Fibroblast of upper back skin (primary cell): ENCODE measurements at places on chromosomes 7 and 10.

DNA sequence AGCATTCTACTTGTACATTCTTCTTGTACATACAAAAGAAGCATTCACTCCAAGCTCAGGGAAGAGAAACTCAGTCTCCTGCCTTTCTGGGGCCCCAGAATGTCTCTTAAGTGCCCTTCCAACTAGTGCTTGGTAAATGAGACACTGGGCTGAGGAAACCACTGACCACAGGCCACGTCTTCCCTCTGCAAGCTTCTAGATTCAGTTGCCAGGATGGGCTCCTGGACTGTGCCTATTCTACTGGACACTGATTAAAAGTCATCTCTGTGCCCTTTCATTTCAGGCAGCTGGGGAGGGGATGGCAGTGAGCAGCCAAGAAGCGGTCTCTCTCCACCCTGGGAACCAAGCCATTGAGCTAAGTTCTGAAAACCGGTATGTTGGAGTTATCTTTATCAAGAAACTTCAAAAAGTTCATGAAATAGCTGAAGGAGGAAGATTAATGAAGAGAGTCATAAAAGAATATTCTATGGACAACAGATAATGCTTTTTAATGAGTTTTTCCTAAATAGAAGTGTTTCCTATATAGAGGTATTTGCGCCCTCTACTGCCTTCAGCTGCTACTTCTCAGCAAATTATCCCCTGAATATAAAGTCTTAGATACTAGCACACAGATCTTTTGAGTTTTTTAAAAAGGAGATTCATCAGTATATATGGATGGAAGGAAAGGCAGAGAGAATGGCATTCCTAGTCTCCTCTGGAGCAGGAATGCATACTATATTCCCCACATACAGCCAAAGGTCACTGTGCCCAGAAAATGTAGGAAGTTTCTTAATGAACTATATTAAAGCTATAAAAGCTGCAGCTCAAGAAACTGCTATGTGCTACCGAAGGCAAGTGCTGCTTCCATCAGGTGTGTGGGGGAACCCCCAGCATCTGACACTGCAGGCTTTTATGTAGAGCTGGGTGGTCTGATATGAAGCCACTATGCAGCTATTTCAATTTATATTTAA lies 8.4 kb upstream of the IFIT1B start:
- DNase-seq: peak; percentile 56

DNA sequence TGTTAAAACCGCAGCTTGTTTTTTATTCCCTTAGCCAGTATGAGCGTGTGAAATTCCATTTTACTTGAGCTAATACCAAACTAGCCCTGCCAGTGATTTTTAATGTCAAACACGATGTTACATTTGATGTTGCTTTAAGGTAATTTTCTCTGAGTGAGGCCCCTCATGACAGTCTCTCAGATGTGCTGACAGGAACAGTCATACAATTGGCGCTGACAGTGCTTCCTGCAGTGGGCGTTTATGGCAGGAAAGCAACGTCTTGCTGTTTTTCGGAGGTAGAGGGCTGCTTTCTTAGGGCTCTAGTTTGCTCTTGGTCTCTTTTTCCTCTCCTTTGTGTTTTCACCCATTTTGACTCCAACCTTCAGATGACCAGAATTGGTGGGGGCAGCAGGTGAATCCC lies 19.3 kb downstream of the PON1 start:
- DNase-seq: no peak

DNA sequence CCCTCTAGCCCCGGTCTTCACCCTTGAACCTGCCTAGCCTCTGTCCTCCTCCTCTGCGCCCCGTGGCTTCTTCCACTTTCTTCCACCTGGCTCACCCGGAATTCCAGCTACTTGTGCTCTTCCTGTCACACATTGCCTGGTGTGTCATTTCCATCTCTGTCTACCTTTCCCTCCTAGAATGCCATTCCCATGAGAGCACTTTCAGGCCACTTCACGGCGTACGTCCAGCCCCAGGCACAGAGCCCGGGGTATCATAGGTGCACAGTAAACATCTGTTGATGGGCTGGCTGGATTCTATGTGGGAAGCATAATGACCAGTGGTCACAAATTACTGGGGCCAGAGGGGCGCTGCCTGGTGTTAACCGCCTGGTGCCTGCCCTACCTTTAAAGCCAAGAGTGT lies 161.3 kb downstream of the CUX1 start:
- DNase-seq: no peak

- peak; percentile 69 for DNase-seq
Measured at GRCh38 chr10:100341953-100342626, 4.9 kb upstream of the SCD start.

GRCh38 chr7:134367956-134368749 lies 51.4 kb upstream of the SLC35B4 start:
- DNase-seq: no peak

DNA sequence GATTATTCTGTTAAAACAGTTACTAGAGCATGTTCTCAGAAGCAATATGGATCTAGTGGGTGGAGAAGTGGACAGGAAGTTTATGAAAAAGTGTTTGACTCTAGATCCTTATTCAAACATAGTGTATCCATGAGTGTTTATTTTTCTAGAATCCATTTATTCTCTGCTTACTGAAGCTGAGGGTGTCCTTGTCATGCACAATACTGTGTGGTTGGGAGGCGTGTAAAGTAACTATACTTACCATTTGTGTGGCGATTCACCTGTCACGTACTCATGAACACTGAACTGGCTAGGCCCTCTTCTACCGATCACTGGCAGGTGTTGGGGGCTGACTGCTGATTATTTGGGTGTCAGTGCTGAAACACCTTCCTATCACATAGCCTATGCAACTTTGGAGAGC lies 74.0 kb downstream of the POU6F2 start:
- DNase-seq: no peak

DNA sequence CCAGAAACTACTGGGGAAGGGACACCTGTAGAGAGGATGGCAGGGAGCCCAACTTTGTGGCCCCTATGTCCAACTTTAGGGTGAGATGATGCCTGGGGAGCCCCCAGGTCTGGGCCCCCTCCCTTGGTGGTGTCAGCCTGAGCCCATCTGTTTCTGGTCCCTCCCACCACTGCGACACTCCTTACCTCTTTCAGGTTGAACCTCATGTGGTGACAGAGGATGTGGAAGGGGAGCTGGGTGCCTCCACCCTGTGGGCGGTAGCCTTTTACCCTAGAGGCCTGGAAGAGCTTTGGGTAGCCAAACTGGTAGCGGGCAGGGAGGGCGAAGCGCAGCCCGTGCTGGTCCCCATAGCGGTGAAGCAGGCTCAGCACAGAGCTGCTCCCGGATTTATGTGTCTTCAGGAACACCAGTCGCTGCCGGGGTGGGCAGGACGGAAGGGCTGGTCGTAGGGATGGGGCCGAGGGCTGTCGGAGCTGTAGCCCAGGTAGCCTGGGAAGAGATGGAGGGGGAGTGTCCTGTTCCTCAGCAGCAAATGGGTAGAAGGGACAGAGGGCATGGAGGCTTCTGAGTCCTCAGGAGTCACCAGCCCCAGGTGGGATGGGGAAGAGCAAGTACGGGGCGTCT lies 2.0 kb downstream of the GAL3ST4 start:
- no peak for DNase-seq

DNA sequence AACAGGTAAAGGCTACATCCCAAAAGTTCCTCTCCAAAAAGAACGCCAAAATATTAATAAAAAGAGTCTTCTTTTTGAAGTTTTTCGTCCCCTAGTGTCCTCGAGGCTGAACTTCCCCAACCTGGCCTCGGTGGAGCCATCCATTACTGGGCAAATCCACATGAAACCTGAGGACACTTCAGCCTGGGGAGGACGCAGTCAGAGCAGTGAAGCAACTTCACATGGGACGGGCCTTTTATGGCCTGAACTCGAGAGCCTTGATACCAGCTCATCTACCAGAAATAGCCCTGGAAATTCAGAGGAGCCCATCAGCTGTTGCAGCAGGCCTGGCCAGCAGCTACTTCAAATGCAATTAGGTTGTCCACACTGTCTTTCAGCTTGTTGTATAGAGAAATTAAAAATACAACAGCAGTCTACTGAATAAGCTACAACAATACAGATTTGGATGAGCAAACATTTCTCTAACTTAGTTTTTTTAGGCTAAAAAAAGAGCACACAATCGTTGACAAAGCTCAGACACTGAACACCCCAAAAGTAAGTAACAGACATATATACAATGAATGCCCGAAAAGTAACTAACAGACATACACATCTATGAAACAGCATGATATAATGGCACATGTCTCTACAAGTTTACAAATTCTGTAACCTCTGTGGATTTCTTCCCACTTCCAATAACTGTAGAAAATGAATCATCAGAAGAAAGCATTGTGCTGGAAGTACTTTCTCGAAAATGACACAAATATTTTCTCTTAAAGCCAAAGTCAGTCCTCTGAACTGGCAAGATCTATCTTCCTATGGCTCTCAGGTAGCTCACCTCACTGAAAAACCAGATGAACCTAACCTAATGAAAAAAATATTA lies at the start of gene SVIL:
Gene SVIL (minus strand): TSS at position 208 of the 862 bp plus-strand sequence. CDS start 79,913 bp downstream, outside the sequence.
- no peak for DNase-seq

- DNase-seq: no peak
Measured at GRCh38 chr10:11373717-11374171, 237.7 kb downstream of the USP6NL start.

GRCh38 chr7:139930286-139930965 lies 101.4 kb downstream of the TBXAS1 start:
- no peak for DNase-seq

DNA sequence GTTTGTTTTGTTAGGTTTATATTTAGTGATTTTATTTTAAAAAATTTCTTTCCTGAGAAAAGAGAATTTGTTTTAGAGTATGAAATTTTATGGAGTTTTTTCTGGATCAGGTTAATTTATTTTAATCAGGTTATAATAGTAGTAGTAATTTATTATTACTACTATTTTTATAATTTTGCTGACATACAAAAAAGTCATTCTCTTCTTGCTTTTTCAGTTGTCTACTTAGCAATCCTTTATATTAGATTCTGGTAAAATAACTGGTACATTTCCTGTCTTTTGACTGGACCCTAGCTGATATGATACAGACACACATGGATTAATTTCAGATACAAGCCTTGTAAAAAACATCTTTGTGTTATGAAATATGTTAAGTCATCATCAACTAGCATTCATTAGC lies 5.3 kb downstream of the CASD1 start:
- DNase-seq: no peak

- DNase-seq: no peak
Measured at GRCh38 chr7:126079581-126079980, 1150.0 kb upstream of the POT1 start.

DNA sequence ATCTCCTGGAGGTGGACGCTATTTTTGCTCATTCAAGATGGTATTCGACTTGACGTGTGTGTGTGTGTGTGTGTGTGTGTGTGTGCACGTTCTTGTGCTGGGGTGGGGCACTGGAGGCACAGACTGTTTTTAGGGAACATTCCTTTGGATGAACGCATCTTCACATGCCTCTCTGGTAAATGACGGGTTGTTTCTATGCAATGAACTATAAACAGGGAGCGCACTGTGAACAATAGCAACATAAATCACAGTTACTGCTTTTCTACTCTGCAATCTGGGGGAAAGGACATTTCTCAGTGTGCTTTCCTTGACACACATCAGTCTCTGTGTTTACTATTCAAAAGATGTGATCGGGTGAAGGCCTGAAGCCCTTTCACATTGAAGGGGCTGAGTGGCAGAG lies 120.1 kb upstream of the PITRM1 start:
- DNase-seq: peak; percentile 36

DNA sequence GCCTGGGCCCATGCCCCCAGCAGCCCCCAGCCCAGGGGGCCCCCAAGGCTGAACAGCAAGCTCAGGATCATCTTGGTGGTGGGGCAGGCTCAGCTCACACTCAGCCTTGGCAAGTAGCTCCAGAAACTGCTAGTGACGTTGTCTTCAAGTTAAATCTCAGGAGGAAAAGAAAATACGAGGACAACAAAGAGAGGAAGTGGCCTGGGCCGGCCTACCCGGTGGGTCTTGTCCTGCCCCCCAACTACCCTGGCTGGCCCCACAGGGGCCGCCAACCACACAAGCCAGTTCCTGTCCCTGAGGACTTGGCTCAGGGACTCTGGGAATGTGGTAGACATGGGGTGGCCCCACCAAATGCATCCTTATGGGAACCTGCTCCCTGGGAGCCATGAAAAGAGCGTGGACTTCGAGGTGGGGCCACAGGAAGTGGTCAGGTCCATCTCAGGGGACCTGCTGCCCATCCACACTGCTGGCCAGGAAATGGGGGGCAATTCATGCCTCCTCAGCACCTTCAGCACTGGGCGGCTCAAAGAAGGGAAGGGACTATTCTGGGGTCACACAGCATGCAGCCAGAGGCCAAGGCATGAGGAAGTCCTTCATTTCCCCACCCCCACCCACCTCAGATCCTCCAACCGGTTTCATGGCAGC lies at the start of gene MMRN2:
Gene MMRN2 (minus strand): TSS at position 145 of the 645 bp plus-strand sequence. CDS start 74 bp downstream, at position 71.
- DNase-seq: no peak

DNA sequence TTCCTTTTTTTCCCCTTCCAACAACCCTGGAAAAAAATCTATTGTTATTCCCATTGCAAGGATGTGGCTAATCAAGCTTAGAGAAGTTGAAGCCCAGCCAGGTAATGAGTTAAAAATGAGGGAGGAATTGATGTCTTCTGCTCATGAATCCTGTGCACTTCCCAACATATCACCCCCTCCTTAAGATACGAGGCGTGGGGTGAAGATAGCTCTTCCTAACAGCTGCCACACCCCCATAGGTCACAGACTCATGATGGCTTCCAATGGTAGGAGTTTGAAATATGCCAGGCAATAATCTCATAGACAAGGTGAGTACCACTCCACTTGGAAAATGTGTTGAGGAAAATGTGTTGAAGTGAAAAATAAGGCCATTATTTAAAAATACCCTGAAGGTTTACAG lies 71.3 kb upstream of the HECW1 start:
- no peak for DNase-seq

- DNase-seq: peak; percentile 25
Measured at GRCh38 chr10:101829561-101830315, 11.5 kb upstream of the OGA start.
